Left ventricle myocardium superior (tissue), 1 donor: ENCODE measurements at places on chromosomes 1 and 21. TPM values are rescaled to one million over a fixed set of nuclear protein-coding genes. Genes with fewer than 3 reads are reported as not detected.

The KLHDC8A gene
- total RNA-seq = not detected

The WDR64 gene
- not detected for total RNA-seq

The CASQ1 gene
- total RNA-seq = 20.0 TPM

The TRIM17 gene
- 0.50 TPM for total RNA-seq

DNA sequence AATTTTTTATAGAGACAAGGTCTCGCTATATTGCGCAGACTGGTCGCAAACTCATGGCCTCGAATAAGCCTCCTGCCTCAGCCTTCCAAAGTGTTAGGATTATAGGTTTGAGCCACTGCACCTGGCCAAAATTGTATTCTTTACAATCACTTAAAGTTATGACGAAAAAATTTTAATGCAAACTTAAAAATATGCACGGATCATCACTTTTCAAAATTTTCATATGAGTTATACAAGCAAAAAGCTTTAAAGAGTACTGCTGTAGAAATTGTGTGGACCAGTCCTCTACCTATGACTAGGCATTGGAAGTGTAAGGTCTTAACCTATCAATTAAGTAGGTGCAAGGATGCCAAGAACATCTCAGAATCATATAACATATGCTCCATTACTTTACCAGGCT, 34.9 kb downstream of the COP1 start:
- no peak for DNase-seq

- DNase-seq = no peak
These were observed 9.5 kb downstream of the CHIT1 start for GRCh38 chr1:203219934-203220333.

DNA sequence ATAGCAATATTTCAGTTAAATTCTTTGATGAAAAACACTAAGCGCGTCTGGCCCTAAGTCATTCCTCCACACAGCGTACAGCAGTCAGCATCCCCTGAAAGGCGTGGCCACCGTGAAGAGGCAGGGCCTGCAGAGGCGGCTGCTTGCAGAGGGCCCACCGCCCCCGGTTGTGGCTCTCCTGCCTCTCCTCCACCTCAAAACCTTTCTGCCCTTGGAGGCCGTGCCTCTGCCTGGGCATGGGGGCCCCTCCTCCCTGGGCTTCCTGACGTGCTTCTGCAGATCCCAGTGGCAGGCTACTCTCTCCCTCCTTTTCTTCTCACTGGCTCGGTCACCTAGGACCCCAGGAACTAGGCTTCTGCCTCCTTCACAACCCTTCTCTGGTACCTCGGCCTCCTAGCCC, 16.2 kb downstream of the CLSTN1 start:
- no peak for DNase-seq

GRCh38 chr1:65150583-65151263, 2.7 kb downstream of the AK4 start:
- no peak for DNase-seq

GRCh38 chr1:204997591-204998355, 45.2 kb upstream of the CNTN2 start:
- DNase-seq = no peak

GRCh38 chr1:235068158-235069121, 60.2 kb downstream of the TOMM20 start:
- no peak for DNase-seq

- DNase-seq = no peak
These were observed 4.0 kb downstream of the PRELP start for GRCh38 chr1:203479646-203480045.

DNA sequence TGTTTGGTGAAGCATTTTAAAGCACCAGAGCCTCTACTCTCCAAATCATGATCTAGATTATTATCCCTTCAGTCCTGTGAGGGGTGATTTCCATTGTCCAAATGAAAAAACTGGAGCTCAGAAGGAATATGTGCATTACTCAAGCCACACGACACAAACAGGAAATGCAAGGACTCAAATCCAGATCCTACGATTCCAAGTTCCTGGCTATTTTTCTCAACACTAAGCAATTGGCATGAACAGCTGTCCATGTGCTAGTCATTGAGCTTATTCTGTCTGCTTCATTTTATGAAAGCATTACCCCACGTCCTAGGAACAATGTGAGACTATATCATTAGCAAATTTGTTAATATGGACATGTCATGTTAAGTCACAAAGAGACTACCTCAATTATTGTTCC, 273.1 kb upstream of the LYPLAL1 start:
- no peak for DNase-seq
